ENCODE measurements at places on chromosomes 4 and X. TPM values are rescaled to one million over a fixed set of nuclear protein-coding genes. Genes with fewer than 3 reads are reported as not detected.

DNA sequence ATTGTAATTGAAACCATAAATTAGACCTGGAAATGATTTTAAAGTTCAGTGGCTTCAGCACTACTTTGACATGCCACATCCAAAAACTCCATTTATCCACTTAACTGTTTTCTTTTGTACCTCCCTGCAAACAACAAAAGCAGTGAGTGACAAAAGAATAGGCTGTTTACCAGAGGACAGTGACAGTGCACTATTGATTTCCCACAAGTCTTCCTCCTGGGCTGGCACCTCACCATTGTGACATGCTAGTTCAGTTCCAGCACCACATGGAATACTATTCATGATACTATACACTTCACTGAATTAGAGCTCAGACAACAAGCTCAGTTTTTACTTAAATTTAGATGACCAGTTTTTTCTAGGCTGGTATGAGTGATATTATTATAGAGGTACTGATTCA, 29.3 kb downstream of the MOSPD2 start:
- DNase-seq, result no peak

MTCP1 gene
- polyA plus RNA-seq, result 17.4 TPM

- DNase-seq, result no peak
These were observed 56.6 kb downstream of the TMEM131L start for GRCh38 chr4:153522802-153523094.

DNA sequence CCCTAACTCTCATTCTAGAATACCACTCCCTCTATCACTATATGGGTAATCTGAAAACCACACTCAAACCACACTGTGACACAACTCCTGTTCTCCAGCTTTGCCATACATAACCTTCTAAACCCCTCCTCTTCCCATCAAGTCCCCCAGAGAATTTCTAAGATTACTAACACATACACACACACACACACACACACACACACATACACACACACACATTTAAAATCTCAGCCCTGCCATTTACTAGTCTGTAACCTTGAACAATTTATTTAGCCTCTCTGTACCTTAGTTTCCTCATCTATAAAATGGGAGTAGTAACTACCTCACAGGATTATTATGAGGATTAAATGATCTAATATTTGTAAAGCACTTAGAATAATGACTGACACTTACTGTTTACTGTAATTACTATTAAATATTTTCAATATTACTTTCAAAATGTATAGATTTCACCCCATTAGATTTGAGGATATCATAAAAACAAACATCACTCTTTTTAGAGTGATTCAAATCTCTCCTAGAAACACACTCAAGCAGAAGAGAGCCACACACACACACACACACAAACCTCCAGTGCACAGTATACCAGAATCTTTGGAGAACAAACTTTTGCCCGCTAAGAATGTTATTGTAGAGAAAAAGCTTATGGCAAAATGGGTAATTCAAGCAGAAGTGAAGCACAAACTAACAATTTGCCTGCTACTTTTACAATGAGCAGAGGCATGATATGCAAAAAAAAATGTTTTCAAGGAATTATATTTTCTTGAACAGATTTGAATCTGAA, 3.8 kb downstream of the ANKRD50 start:
- no peak for DNase-seq

GRCh38 chr4:173924561-173924960, 358.9 kb downstream of the FBXO8 start:
- no peak for DNase-seq

- no peak for DNase-seq
These were observed 26.0 kb downstream of the PPEF2 start for GRCh38 chr4:75876218-75876617.

GRCh38 chrX:25158635-25159034, 142.9 kb upstream of the ARX start:
- no peak for DNase-seq

GRCh38 chr4:7186516-7187167, 5.7 kb upstream of the SORCS2 start:
- DNase-seq, result no peak

DNA sequence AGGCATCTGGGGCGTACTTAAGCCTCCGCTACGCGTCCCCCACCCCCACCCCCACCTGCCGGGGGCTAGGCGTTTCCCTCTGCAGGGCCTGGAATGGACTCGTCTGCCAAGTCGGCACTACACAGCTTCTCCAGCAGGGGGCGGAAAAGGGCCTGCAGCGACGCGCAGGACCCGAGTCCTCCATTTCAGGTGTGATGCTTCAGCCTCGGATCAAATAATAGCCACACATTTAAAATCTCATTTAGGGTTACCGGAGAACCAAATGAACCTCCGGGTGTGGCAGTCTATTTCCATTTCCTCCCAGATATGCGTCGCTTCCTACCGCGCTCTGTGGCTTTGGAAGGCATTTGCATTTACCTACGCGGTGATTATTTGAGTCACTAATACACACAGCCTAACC, 2.9 kb downstream of the PAK3 start:
- no peak for DNase-seq

- DNase-seq, result no peak
These were observed 7.2 kb upstream of the FAM9C start for GRCh38 chrX:13051529-13052172.

Measured in AG04450 (cell line).